ENCODE measurements at places on chromosomes 3 and 15. TPM values are rescaled to one million over a fixed set of nuclear protein-coding genes. Genes with fewer than 3 reads are reported as not detected.

Gene TMC3
- 0.13 TPM for total RNA-seq

Gene IL17RC
- total RNA-seq: 3.1 TPM

Gene USP19
- total RNA-seq: 36.0 TPM

Gene GOLGA8M
- total RNA-seq: not detected

Gene NDN
- 70.9 TPM for total RNA-seq

Gene CYP8B1
- total RNA-seq: not detected

Gene UMPS
- total RNA-seq: 47.6 TPM

Gene NOX5
- not detected for total RNA-seq

Gene RLBP1
- total RNA-seq: 1.3 TPM

Gene NME9
- 2.2 TPM for total RNA-seq

DNA sequence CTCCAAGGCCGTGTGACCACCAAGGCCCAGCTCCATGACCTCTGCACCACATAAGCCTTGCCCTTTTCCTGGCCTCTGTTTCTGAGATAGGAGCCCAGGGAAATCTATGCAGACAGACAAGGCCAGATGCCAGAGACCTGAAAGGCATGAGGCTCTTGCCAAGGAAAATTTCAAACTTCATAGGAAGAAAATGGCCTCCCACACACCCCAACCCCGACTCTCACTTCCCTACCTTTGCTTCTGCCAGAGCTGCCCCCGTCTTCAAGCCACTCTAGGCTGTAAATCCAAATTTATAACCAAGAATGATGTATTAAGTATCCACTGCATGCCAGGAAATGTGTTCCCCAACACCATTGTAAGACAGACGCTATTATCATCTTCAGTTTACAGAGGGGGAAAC, 65.5 kb upstream of the HRH1 start:
- DNase-seq: no peak

DNA sequence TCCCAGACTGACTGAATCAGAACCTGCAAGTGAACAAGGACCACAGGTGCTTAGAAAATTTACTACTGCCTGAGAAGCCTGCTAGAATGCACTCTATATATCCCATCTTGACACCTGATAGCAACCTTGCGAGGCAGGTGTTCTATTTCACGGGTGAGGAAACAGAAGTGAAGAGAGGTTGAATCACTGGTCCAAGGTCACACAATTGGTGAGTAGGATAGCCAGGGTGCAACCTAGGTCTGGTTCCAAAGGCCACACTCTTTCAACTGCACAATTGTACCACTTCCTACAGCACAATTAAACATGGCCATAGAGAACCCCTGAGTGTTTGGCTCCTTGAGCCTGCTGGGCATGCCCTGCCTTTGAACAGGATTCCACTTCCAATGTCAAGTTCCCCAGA, 87.0 kb downstream of the RAB11A start:
- DNase-seq: no peak

GRCh38 chr15:90087454-90088154, 14.7 kb downstream of the IDH2 start:
- DNase-seq: no peak

DNA sequence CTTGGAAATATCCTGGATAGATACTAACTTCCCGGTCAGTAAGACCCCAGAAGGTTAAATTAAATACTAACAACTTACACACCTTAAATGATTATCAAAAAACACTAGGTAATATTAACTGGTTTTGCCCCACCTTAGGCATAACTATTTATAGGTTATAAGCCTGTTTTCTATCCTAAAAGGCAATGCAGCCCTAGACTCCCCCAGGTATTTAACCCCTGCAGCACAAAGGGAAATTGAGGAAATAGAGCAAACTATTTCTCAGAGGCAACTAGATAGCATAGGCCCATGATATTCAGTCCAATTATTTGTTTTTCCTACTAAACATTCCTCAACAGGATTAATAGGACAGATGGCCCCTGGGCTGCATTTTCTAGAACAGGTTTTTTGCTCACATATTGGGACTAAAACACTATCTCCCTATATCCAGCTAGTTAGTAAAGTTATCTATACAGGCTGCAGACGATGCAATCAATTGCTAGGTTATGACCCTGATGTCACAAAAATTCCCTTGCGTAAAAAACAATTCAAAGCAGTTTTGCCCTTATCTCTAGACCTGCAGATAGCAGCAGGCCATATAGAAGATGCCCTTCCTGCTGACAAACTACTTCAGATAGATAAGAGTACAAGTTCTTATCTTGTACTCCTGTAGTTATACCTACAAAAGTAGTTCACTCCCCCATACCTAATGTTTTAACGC, 221.3 kb downstream of the DTWD1 start:
- no peak for DNase-seq

- DNase-seq: peak; percentile 62
These were observed 78.0 kb downstream of the CHCHD6 start for GRCh38 chr3:126781889-126782491.

DNA sequence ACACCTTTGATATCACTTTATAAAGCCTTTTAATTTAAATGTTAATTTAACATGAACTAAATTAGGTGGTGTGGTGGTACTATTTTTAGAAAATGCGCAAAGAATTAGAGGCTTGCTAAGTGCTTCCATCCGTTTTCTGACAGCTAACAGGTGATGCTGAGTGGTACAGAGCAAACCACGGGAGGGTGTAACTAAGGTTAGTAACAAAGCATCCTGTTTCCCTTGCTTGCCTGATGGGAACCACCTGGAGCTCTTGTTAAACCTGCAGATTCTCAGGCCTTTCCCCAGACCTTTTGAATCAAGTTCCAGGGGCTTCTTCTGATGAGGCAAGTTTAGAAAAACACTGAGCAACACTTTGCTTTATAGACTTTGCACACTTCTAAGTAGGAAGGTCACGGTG, 101.0 kb downstream of the ATG7 start:
- DNase-seq: no peak

GRCh38 chr15:78171864-78172472, 22.8 kb downstream of the IDH3A start:
- no peak for DNase-seq

GRCh38 chr15:35998663-35999602, 453.0 kb upstream of the DPH6 start:
- no peak for DNase-seq

- DNase-seq: no peak
These were observed 51.1 kb downstream of the NEDD4 start for GRCh38 chr15:55942332-55942731.

DNA sequence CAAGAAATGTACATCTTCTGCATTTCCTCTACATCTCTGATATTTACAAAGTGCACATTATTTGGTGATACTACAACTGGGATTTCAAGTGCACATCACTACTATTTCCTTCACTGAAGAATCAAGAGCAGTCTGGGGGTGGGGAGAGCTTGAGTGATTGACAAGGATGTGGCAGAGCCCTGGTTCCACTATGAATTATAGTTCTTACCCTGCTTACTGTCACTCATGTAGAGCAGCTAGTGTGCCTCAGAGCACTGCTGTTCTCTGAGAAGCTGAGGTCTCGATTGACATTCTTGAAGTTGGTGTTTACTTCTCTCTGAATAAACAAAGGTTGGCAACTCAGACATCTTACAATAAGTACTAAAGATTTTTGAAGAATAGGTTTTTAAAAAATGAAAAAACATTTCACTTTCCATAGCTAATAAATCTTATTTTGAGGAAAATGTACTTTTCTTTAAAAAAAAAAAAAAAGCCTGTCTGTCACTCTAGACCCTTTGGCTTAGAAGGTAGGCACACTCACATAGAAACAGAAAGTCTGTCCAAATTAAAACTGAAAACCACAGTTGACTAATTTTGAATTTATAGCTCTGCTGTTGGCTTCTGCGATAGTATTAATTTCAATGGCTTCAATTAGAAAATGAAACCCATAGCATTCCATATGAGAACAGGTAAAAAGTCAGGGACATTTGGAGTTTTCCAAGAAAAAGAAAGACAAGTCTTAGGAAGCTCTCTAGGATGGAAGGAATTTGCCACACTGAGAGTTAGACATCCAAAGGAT, 5.6 kb downstream of the GREM1 start:
- no peak for DNase-seq

- DNase-seq: no peak
These were observed 151.7 kb downstream of the CLSTN2 start for GRCh38 chr3:140086642-140087041.

DNA sequence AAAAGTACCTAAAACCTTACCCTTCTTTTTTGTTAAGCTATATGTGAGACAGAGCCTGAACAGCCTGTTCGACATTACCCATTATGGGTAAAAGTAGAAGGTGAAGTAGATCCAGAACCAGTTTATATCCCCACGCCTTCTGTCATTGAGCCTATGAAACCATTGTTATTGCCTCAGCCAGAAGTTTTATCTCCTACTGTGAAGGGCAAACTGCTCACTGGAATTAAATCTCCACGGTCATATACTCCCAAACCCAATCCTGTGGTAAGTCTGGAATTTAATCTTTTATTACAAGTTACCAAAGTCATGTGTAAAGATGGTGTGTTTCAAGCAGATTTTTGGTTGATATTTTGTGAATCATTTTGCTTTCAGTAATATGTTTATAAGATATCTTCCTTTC, 47.1 kb upstream of the MAPKBP1 start:
- DNase-seq: no peak

- no peak for DNase-seq
These were observed 44.8 kb upstream of the TRA2B start for GRCh38 chr3:185982632-185983031.

DNA sequence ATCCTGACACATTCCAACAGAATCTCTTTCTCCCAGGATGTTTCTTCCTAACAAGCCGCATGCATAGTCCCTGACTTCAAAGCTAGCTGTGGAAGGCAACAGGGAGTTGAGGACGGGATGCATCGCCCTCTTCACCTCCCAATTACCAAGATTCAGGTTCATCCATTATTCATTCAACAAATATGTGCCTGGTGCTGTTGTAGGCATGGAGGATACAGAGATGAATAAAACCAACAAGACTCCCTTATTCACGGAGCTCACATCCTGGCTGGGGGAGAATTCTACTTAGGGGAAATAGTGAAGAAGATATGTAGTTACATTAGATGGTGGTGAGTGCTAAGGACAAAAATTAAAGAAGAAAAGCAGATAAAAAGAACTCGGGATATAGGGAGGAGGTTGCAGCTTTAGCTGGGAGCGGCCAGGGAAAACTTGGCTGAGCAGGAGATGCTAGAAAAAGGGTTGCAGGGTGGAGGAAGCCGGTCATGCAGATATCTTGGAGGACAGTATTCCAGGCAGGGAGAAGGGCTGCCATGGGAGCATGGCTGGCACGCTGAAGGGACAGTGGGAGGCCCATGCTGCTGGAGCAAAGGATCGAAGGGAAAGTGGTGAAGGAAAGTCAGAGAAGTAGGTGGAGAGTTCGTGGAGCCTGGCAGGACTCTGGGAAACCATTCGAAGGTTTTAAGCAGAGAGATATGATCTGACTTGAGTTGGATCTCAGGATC, 5.0 kb downstream of the ITGB5 start:
- no peak for DNase-seq

DNA sequence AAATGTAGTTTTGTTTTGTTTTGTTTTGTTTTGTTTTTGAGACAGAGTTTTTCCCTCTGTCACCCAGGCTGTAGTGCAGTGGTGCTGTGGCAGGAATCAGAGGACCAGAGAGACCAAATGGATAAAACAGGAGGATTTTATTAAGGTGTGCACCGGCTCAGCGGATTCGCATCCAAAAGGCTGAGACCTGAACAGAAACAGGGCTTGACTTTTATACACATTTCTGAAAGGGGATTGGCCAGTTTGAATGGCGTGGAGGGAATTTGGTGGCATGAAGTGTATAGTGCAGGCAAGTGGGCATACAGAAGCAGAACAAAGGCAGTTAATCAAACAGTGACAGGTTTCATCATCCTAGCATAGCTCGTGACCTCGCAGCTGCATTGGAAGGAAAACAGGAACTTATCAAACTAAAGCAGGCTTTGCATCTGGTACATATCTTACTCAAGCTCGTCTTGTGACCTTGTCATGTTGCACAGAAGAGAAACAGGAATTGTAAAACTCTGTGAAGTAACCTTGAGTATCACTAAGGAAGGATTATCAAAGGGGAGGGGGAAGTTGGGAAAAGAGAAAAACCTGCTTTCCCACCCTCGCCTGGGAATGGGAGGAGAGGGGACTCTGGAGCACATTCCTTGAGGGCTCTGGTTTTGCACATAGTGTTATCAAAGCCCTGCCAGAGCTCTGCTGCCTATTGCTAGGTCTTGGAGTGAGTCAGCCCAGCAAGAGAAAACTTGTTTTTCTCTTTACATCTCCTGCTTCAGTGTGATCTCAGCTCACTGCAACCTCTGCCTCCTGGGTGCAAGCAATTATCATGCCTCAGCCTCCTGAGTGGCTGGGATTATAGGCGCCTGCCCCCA, 38.5 kb downstream of the C3orf62 start:
- no peak for DNase-seq

DNA sequence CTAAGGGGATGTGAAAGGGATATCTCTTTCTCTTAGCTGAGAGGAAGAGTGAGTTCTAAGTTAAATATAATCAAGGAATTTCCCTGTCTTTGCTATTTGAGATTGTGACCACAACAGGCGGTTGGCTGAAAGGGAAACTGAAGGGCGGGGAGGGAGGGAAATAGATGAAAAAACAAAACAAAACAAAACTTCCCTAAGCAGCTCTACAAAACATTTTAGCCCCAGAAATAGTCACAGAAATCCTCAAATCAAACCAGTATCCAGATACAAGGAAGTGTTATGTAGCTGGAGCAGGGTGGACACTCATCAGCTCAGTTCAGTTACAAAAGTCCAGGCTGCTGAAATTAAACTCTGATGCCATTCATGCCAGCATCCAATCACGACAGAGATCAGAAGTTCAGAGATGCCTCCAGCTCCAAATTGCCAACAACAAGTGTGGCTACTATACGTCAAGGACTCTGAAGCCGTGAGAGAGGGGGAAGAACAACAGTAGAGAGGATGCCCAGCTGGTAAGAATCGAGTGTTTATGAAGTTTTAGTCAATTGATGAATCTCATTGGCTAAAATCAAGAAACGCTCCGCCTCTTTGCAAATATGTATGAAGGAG, 319 bp upstream of the TP63 start:
- DNase-seq: no peak

DNA sequence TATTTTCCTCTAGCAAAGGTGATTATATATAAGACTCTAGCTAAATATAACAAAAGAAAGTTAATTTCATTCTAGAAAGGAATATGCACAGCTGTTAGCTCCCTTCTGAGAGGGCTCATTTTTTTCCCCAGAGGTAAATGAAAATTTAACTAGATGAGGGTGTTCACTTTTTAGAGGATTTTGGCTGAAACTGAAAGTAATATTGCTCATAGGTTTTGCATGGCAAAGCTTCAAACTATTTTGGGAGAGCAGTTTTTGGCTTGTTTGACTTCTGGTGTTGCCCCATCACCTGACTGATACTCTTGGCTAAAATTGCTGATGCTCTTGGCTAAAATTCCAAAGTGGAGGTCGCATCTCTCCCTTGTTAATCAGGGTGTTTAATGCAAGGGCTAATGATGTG, 311.9 kb downstream of the EDEM1 start:
- DNase-seq: no peak

DNA sequence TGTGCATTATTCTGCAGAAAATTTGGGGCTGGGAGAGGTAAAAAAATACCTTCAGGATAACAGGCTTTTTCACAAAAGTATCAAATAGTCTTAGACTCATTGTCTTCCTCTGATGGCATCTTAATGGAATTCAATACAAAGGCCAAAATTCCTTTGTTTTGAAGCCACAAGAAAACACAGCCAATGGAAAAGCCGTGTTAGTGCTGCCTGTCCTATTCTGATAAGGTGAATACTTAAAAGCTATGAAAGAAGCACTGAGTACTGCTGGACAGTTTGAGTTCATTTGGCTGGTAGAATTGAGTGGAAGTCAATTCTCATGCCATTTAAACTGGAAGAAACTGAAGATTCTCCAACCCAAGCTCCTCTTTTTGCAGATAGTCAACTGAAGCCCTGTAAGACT, 395.3 kb upstream of the TPRG1 start:
- peak; percentile 42 for DNase-seq

GRCh38 chr15:47504624-47505256, 212.6 kb upstream of the SEMA6D start:
- no peak for DNase-seq

All from neural progenitor cell (in vitro differentiated cells).